ENCODE measurements at places on chromosomes 6 and 20.

- no peak for DNase-seq
Measured at GRCh38 chr6:13653296-13653695, 38.2 kb downstream of the NOL7 start.

DNA sequence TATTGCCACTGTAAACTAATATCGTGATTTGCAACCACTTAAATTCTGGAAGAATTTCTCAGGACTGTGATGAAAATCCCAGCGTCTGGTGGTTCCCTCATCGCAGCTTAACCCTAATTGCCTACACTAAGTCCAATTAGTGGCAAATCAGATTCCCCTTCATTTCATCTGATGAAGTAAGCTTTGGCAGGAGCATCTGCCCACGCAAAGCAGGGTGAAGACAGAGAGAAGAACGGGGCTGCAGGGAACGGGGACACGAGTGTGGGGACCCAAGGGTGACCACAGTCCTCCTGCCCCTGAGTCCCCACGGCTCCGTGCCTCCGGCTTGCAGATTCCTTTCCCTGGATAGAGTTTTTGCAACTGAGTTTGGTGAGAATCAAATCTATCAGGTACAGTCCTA, 159.5 kb downstream of the LY86 start:
- DNase-seq, result no peak

GRCh38 chr6:102015431-102015830, 621.9 kb downstream of the GRIK2 start:
- no peak for DNase-seq

DNA sequence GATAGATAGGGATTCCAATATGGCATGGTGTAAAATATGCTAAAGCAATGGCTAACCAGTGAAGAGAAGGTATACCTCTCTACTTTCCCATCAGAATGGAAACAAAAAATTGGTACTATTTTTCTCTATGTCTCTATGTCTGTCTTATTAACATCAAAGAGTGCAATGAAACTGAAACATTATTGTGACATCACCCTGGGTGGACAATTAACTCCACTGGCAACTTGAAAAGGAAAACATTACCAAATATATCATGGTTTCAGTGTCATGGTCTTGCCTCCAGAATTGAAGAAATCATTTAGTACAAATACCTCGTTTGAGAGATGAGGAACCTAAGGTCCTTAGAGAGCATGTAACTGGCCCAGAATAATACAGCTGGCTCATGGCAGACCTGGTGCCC, 1132.5 kb upstream of the MAP3K7 start:
- DNase-seq, result no peak

DNA sequence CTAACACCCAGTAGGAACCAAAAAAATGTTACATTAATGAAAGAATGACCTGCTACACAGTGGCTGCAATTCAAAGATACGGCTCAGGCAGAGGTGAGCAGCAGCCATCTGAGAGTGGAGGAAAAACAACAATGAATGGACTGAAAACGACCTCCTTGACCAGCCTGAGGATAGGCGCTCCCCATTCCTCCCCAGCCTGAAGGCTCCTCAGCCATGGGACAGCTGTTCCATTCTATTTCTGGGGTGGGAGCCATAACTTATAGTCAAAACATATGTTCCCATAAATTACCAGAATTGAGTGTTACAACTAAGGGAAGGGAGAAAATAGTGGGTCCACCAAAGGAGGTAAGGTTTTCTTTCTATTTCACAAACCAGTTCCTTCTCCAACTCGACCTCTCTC, 27.2 kb downstream of the FYN start:
- DNase-seq, result no peak

DNA sequence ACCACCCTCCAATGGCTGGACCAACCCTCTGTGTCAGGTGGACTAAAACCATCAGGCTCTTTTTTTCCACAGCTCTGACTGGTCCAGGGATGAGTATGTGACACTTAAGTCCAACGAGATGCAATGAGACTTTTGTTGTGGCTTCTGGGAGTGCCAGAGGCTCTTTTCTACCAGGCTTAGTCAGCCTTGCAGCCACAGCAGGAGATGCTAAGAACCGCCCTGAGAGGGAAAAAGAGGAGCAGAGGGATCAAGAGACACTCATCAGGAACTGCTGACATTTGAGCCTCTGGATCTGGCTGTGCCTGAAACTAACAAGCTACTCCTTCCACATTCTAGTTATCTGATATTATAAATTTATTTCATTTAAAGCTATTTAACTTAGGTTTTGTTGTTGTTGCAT, 270.9 kb upstream of the SULF2 start:
- no peak for DNase-seq

- DNase-seq, result no peak
Measured at GRCh38 chr20:34904202-34904621, 27.8 kb downstream of the ACSS2 start.

DNA sequence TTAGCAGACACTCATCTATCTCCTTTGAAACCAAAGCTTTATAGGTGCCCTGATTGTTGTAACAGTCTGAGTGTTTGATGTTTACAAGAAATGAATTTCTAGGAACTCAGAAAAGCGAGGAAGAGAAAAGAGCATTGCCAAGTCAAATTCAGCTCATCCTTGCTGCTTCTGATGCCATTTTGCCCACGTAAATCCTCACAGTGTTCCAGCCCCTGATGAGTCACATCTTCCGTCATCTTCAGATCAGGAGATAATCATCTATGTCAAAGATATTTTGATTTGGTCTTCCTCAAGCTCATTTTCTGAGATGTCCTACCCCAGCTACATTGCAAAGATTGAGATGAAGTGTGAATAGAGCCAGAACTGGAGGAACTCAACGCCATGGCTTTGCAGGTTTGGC, 426.2 kb downstream of the BMP2 start:
- no peak for DNase-seq

DNA sequence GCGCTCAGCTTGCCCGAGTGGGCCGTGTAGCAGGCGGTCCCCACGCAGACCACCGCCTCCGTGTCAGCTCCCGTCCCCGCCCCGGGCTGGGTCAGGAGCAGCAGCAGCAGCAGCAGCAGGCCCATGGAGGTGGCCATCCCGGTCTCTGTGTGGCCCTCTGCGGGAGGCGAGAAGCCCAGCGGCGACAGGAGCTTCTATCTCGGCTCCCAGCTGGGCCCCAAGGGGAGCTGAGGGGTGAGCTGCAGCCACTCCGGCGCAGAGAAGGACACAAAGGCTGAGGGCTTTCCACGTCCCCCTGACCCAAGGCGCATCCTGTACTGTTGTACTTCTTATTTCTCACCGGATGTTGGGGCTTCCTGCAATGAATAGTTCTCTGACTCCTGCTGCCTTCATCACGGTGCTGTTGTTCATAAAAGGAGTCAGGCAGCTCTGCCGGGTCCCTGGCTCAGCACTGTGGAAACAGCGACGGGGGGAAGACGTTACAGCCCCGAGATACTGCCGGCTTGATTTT, at the start of gene CD93:
CD93 (minus strand) TSS at position 269 of the 511 bp plus-strand sequence; CDS start at position 137, 132 bp downstream.
- DNase-seq, result no peak
